ENCODE measurements at places on chromosomes 5 and 9.

- no peak for DNase-seq
These were observed 62.2 kb downstream of the WNK2 start for GRCh38 chr9:93246111-93246510.

GRCh38 chr5:37043693-37044092 is 167.1 kb downstream of the NIPBL start:
- no peak for DNase-seq

DNA sequence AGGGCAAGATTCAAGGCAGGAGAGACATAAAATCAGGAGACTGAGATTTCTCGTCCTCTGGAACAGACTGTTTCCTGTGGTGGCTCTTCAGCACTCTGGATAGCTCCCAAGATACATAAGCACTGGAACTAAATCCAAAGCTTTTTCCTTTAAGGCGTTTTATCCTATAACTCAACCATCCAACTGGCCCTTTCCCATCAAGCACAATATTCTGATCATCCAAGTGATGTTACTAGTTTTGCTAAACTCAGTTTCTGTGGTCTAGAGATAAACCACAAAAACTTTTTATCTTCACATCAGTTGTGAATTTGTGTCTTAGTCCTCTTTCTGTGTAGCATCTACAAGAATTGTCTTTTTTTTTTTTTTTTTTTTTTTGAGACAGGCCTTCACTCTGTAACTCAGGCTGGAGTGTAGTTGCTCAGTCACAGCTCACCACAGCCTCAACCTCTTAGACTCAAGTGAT is 299.4 kb downstream of the COX7C start:
- peak; percentile 41 for DNase-seq

DNA sequence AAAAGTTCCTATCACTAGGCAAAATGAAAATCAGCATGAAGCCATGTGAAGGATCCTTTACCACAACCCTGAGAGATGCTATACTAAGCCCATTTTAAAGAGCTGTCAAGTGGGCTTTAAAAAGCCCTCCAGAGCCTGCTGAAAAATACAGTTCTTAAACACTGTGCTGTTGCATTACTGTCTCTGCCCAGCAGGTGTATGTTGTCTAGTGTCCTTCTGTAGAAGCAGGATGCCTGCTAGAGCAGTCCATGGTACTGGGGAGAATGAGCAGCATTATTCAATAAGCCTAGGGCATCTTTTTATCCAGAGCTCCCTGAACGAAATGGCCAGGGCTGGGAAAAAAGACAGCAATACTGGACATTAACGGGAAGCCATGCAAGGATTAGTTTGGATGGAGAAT is 126.2 kb upstream of the PLCXD3 start:
- DNase-seq = peak; percentile 36

DNA sequence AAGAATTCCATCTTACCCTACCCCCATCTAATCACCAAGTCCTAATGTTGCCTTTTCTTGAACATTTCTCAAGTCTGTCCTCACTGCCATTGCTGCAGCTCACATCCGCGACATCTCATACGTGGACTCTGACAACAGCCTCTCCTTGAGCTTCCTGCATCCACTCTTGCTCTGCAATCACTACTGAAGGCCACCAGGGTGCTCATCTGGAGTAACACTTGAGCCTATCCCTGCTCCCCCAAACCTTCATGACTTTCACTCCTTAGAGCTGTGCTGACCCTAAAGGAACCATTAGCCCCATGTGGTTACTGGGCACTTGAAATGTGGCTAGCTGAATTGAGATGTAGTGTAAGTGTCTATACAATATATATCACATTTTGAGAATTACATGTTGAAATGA is 46.4 kb upstream of the CTXN3 start:
- DNase-seq = no peak

GRCh38 chr5:168637281-168637680 is 58.1 kb upstream of the PANK3 start:
- no peak for DNase-seq

DNA sequence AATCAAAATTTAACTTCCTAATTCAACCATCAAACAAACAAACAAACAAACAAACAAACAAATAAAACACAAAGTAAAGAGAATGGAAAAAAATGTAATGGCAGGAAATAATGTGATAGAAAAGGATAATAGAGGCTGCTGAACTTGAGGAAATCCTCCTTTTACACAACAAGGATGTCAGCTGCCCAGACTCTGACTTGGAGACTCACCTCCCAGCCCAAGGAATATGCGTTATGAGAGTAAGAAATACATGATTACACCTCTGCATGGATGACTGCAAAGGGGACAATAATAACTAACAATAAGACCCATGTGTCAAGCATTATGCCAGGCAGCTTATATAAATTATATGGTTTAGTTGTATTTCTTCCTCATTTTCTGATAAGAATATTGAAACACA is 46.6 kb upstream of the JAK2 start:
- DNase-seq = no peak

Measured in fibroblast of mammary gland (primary cell).